A549 treated with RU486 at 1 μM for 4 hours (cell line): ENCODE measurements at places on chromosomes 4 and X. TPM values are rescaled to one million over a fixed set of nuclear protein-coding genes. Genes with fewer than 3 reads are reported as not detected.

Gene CT45A5
- total RNA-seq = 0.26 TPM in 1 of 5 replicates, not detected in the others

Gene ADRA2C
- 5.9 to 13.0 TPM (median 10.9 TPM) in 5 replicates for total RNA-seq

Gene TMEM150C
- 0.67 to 1.4 TPM (median 0.93 TPM) in 5 replicates for total RNA-seq

Gene P2RY4
- total RNA-seq = 0.06 TPM in 1 of 5 replicates, not detected in the others

Gene TLR6
- 2.8 to 4.1 TPM (median 3.8 TPM) in 5 replicates for total RNA-seq

Gene KIAA1210
- not detected in 5 replicates for total RNA-seq

Gene CFAP99
- total RNA-seq = 0.07 to 0.22 TPM (median 0.15 TPM) in 4 of 5 replicates, not detected in the other

Gene GPAT3
- total RNA-seq = 37.8 to 51.1 TPM (median 48.3 TPM) in 5 replicates

Gene CD40LG
- not detected in 5 replicates for total RNA-seq

Gene UGT2B10
- total RNA-seq = not detected in 5 replicates

Gene APELA
- total RNA-seq = not detected in 5 replicates
